ENCODE measurements at places on chromosomes 16 and 17.

DNA sequence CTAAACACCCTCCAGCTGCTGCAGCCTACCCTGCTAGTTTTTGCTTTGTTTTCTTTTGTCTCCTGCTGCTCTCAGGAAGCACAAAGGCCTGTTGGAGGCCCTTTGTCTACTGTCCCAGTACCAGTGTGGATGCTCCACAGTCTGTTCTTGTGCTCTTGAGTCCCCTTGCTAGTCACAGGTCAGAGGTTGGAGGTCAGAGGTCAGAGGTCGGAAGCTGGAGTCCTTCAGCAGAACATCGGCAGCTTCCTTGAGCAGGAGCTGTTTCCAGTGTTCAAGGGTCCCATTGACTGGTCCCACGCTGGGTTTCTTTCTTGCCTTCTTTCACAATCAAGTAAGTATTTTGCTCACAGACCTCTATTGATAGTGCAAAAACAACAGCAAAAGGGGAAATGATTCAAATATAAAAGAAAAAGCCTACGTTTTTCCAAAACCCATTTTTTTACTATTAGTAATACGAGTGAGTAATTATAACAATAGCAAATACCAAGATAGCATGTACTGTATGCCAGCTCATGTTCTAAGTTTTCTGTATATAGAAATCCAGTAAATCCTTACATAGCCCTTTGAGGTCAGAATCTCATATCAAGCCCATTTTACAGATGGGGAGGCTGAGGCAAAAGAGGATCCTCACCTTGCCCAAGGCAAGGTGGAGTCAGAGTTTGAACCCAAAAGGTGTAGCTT, 10.9 kb upstream of the IL34 start:
- peak; percentile 46 for DNase-seq

DNA sequence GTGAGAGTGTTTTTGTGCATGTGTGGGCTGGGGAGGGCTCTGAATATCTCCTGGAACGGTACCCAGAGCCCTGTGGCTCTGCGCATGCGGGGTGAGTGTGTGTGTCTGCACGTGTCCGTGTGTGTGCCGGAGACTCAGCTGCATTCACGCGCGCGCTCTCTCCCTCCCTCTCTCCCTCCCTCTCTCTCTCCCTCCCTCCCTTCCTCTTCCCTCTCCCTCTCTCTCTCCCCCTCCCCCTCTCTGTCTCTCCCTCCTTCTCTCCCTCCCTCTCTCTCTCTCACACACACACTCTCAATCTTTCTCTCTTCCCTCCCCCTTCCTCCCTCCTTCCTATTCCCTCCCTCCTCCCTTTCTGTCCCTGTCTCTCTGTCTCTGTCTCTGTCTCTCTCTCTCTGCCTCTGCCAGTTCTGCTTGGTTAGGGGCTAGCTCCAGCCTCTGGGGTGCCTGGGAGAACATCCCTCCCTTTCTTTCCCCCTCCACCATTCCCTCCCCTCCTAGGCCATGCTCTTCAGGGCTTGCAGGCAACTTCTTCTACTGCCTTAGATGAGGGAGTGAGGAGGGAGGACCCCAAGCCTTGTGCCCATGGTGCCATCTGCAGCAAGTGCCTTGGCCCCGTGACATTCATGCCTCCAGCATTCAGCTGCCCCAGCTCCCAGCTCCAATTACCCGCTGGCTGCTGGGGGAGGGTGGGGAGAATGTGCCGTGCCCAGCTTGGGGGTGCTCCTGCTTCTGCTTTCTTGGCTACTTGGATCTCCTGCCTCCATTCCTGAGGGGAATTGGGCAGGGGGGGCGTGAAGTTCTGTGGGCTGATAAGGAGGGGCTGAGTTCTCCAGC, 6.4 kb downstream of the THRA start:
- peak; percentile 60 for DNase-seq

GRCh38 chr17:78284146-78284545, 52.7 kb downstream of the TMEM235 start:
- peak; percentile 45 for DNase-seq

- DNase-seq, result no peak
Measured at GRCh38 chr16:7867831-7868230, 535.2 kb downstream of the RBFOX1 start.

DNA sequence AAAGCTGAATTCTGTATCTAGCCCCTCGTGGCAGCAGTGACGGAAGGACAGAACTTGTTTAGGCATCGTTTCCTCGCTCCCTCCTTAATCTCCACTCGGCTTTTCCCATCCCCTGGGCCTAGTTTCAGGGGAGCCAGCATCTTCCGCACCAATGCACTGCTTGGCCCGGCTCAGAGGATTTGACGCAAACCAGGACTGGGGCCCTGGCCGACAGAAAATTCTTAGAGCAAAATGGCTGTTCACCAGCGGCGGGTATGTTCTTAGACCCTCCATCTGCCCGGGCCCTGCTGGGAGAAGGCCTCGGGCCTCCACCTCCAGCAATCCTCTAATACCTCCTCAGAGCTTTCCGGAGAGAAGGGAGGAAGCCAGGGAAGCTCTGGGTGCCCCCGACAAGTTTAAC, 54.6 kb downstream of the TBC1D16 start:
- DNase-seq, result no peak

DNA sequence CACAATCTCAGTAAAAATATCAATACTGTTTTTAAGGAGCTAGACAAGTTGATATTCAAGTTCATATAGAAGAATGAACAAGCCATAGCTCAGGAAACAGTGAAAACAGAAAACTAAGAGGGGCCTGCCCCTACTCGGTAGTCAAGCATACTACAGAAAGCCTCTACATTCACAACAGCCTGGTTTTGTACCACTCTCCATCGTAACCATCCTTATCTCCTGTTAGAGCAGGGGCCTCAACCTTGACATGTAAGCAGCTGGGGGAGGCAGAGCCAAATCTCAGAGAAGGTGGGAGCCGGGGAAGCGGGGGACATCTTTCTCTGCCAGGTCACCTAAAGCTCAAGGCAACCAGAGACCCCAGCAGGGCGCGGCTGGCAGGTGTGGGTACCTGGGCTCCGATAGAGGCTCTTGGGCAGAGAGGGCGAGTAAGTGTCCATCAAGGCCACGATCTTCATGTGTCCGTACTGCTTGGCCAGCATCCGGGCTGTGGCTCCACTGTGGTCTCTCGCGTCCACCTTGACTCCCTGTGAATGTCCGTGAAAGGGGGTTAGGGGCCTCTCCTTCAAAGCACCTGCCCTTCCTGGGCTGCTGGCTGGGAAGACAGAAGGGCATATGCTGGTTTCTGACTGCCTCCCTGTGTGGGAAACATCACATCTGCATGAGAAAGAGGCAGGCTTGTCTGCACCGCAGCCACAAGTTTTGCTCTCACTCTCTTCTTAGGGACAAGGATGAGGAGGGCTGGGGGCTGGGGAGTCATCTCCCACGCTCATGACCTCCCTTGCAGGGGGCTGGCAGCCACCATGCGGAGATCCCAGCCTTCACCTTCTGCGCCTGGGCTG, 20.2 kb downstream of the ANKS3 start:
- DNase-seq, result no peak

Measured in NCI-H226 (cell line).